ENCODE measurements at places on chromosomes 6 and 20.

DNA sequence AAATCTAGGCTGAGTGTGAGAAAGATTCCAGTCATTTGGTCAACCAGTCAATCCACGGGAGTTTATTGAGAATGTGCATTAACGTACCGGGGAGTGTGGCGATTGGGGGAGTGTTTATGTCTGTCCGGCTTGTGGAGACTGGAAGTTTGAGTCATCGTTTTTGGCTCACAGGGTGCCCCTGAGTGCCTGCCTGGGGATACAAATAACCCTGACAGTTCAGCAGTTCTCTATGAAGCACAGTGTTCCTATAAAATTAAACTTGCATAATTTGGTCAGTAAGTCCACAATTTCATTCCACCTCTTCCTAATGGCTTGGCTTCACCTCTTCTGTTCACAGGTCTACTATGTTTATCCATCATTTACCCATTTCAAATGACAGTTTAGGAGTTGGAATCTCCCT lies 72.6 kb upstream of the PLEKHG1 start:
- no peak for DNase-seq

DNA sequence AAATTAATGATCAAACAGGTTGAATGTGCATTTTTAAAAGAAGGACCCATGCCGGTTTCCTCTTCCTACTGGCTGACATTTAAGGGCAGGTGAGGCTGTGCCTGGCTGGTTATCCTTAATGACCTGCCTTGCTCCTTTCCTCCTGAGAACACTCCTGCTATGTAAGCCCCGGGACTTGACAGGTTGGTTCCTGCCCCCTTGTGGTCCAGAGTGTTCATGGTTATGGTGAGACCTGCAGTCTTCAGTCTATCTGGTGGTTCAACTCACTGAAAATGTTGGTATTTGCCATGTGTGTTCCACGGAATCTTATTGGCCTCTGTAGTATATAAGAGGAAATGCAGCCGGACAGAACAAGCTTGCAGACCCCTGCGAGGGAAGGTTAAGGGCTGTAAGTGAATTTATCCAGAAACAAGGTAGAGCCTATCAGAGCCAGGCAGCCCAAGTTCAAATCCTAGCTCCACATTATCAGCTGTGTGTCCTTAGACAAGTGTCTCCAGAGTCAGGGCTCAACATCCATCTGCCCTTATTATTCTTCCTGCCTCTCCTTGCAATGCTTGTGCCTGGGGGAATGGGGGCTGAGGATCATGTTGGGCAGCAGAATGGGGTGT lies 5.2 kb upstream of the BPIFA3 start:
- DNase-seq: peak; percentile 57

GRCh38 chr6:50602292-50602691 lies 111.0 kb upstream of the TFAP2D start:
- peak; percentile 41 for DNase-seq

GRCh38 chr6:56570413-56571359 lies 72.0 kb downstream of the DST start:
- peak; percentile 51 for DNase-seq
